ENCODE measurements at places on chromosomes 11 and 22.
A peak's percentile ranks its signal among the peaks of the same experiment; 100 is the strongest.

- DNase-seq, result no peak
These were observed 4.6 kb downstream of the TECTA start for GRCh38 chr11:121105481-121106195.

DNA sequence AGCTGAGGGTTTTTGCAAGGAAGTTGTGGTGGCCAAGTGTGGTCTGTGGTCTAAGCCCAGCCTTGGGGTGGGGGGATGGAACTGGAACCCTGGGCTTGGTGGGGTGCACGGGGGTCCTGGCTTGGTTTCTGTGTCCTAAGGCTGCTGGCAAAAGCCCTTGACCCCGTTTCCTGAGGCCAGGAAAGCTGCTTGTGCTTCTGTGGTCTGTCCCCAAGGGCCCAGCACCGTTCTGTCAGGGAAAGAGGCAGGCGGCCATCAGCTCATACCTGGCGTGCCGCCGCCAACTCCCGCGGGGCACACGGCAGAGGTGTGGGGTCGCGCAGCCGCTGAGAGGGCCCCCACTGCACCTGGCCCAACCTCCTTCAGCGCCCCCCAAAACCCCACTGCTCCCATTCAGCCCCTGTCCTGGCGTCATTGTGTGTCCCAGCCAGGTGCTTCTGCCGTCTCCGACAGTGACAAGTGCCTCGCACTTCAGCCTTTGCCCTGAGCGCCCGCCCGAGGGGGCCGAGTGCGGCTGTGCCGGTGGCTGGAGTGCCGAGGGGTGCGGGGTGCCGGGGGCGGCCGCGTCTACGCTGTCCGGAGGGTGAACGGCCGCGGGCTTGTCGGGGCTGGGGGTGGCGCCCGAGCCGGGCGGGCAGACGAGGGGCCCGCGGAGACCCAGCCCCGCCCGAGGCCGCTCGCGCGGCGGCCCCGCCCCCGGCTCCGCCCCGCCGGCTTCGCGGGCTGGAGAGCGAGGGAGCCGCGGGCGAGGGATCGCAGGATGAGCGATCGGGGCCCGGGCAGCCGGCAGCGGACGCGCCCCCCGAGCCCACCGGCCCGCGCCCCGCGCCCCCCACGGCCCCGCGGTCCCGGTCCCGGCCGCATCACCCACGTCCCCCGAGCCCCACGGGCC is at the start of gene CNIH2:
TSS of gene CNIH2 (plus strand) at position 705 of the 892 bp plus-strand sequence. CDS start 282 bp downstream, outside the sequence.
- DNase-seq, result peak; percentile 16

DNA sequence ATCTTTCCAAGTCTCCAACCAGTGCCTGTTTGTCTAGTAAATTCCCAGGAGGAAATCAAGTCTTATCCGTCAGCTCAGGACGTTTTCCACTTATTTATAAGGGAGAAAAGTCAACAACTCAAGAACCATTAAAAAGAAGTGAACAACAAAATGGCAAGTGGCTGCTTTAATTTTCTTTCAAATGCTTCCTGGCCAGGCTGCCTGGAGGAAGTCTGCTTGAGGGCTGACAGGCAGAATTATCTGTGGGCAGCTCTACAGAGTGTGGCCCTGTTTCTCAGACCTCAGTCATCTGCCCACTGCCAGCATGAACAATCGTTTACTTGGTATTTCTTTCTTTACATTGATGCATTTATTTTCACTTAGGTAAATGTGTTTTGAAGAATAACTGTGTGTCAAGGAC is 281.9 kb upstream of the ISX start:
- peak; percentile 69 for DNase-seq

DNA sequence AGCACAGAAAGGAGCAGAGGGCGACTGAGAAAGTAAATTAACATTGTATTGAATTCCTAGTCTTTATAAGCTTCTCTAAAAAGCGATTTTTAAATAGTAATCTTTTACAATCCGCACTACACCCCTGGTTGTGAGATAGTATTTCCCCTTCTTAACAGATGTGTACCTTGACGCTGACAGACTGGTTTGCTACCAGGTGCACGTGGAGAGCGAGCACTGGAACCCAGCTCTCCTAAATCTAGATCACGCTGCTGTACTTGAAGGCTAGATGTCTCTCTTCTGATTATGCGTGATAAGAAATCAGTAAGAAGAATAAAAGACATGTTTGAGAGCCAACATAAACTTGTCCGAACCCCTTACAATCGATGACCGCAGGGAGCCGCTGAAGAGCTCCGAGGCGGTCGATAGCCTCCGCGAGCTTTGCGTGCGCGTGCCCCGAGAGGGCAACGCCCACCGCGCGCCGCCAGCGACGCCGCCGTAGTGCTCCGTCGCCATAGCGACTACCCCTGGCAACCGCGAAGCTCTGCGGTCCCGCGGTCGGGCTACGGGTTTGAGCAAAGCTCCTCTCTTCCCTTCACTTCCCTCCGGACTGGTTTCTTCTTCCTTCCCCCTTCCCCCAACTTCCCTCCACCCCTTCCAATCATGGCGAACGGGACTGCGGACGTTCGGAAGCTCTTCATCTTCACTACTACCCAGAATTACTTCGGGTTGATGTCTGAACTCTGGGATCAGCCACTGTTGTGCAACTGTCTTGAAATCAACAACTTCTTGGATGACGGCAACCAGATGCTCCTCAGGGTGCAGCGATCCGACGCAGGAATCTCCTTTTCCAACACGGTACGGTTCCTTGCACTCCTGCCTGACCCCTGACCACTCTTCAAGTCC is at the start of gene DYNC2H1:
TSS of gene DYNC2H1 (plus strand) at position 494 of the 885 bp plus-strand sequence. CDS start at position 643, 149 bp downstream.
- DNase-seq, result peak; percentile 92

- DNase-seq, result peak; percentile 91
These were observed 18.2 kb downstream of the LIMK2 start for GRCh38 chr22:31230155-31230870.

DNA sequence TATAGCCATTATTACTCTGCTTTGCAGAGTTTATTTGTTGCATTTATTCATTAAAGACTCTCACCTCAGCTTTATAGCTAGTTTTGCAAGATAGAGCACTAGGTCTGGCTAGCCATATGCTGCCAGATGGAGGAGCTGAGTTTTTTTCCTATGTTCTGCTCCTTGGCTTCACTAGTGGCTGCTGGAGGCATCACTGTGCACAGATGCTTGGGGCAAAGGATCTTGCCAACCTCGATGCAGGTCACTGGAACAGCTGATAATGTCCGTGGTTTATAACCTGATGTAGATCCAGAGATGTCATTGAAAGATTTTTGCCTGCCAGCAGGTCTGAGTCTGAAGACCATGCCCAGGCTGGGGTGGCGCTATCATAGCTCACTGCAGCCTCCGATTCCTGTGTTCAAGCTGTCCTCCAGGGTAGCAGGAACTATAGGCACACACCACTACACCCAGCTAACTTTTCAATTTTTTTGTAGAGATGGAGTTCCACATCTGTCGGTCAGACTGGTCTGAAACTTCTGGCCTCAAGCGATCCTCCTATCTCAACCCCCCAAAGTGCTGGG is 63.2 kb downstream of the PACS1 start:
- DNase-seq, result no peak

DNA sequence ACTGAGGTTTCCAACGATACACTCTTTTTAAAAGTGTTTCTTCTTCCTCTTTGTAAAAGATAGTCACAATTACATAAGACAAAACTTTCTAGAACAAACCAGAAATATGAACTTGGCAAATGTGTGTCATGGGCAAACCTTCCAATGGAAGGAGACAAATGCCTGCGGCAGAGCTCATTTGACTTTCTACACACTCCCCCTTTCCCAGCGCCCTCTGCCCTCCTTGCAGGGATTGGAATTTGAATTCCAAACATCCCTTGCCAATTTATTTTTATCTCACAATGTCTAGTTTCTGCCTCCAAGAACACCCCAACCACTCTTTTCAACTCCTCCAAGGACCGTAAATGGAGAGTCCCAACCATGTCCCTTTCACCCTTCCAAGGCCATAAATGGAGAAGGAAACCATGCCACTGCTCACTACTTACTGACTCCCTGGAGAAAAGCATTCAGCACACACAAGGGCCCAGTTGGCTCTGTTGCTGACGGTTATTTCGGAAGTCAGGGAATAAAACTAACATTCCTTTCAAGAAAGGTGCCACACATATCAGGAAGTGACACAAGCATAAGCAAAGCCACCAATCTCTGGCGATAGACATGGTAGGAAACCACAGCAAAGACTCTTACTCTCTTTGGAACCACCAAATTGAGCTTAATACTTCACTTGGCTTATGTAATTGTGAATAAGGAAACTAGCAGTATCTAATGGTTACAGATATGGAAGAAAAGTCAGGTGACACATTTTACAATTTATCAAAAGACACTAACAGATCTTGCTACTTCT is 15.0 kb upstream of the ESAM start:
- DNase-seq, result peak; percentile 28

GRCh38 chr22:35296051-35296450 is 3.6 kb upstream of the TOM1 start:
- DNase-seq, result no peak

DNA sequence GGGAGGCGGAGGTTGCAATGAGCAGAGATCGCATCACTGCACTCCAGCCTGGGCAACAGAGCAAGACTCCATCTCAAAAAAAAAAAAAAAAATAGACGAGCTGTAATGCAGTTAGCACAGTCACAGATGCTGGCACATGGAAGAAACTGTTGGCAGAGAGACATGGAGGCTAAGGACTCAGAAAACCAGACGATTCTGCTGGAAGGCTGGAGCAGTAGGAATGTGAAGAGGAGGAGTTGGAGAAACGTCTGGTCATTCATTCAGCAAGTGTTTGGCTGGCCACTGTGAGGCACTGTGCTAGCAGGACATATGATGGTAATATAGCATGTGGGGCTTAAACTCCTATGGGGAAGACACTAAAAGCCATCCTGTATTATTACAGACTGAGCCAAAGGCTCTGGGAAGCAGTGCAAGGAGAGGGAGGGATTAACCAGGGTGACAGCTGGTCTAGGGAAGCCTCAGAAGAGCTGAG is 5.0 kb downstream of the UQCR10 start:
- DNase-seq, result peak; percentile 40

GRCh38 chr11:74179234-74180052 is 8.4 kb downstream of the PPME1 start:
- no peak for DNase-seq

GRCh38 chr11:10857459-10857708 is 469 bp downstream of the ZBED5 start:
- DNase-seq, result no peak

DNA sequence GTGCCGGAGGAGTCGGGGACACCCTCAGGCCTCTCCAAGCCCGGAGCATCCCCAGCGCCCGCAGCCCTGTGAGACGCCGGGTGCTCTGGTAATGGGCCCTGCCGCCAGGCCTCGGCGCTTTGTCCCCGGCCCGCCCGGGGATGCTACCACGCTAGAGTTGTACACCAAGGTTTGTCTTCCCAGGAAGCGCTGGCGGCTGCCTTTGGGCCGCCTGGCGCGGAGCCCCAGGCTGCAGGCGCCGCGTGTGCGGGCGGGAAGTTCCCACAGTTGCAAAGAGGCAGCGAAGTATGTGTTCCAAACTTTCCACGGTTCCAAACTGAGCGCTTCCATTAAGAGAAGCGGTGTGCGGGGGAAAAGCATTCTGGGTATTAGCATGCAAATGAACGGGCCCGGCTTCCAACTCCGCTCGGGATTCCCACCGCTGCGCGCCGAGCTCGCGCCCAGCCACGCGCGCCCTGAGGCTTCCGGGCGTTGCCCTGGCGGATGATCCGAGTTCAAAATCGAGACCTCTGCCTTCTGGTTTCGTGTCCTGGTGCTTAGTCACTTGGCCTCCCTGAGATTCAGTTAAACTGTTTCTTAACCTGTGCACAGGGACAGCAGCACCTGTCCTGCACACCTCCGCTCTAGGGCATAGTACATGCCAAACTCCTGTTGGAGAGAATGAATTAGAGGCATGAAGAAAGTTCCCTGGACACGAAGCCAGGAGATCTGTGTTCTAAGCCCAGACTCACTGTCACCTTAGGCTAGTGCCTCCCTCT is 1.3 kb upstream of the PATZ1 start:
- DNase-seq, result peak; percentile 75

- no peak for DNase-seq
These were observed 270.8 kb downstream of the DYNC2H1 start for GRCh38 chr11:103380031-103380430.

GRCh38 chr11:2825261-2825888 is 60.2 kb downstream of the CDKN1C start:
- peak; percentile 14 for DNase-seq

DNA sequence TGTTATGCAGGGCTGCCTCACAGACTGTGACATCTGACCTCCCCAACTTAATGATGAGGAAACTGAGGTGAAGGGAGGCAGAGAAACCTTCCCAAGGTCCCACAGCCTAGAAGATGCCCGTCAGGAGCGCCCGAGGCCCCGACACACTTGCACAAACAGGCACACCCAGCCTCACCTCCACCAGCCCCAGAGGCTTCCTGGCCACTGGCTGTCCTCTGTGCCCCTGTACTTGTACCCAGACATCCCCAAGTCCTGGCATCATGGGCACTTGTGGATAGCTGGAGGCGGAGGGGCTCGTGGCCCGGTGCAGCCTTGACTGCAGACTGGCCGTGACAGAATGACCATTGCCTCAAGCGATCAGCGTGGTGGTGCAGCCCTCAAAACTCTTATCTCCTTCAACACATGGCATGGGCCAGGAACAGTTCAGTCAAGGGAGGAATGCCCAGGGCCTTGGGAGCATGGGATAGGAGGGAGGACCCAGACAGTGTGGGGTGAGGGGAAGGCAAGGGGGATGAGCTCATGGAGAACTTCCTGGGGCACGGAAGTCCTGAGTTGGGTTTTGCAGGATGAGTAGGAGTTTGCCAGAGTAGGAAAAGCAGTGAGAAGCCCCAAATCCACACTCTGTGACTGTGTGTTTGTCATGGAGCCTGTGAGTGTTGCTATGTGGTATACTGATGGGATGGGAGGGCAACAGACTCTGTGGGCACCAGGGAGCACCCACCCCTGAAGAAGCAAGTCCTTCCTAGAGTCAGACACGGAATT is 25.8 kb upstream of the PPARA start:
- no peak for DNase-seq

DNA sequence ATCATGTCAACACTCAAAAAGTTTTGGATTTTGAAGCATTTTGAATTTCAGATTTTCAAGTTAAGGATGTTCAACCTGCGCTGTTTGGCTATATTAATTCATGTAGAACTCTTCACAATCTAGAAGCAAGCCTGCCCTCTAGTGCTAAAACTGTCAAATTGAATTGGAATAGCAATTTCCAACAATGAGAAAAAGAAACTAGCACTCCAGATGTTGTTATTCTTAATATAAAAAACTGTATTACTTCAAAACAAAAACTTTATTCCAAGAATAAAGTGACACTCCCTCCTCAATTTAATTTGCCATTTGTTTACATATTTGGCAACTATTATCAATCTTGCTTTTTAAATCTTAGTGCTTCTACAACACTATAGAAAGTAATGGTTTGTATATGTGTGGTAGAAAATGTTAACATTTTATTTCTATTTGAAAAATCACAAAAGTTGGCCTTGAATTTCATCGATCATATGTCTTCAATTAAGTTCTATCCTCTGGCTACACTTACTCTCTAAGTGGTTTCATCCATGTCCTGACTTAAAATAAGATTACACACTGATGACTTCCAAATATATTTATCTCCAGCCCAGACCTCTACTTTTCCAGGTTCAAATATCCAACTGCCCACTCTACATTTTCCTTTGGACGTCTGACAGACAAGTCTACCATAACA is 36.6 kb downstream of the DCUN1D5 start:
- DNase-seq, result peak; percentile 7

GRCh38 chr11:113555071-113555619 is 79.9 kb upstream of the DRD2 start:
- DNase-seq, result no peak

- DNase-seq, result no peak
These were observed 65.8 kb upstream of the MYOD1 start for GRCh38 chr11:17653611-17654010.

Data from MV-4-11 (cell line).